NB4 (cell line): ENCODE measurements at places on chromosomes 11 and 22.

- DNase-seq: no peak
These were observed 48.5 kb downstream of the FAM168A start for GRCh38 chr11:73549376-73549775.

DNA sequence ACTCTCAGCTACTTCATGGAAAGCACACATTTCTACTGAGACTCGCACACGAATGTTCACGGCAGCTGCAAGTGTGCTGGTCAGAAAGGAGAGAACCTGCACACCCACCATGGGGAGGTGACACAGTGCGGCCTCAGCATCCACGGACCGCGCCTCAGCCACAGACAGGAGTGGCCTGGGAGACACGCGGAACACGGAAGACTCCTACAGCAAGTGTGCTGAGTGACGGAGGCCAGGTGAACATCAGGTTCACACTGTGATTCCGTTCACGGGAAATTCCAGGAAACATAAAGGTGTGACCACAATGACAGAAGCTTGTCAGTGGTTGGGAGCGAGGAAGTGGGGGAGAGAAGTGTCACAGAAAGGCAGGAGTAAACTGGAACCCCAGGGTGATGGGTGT lies 13.3 kb upstream of the MOB2 start:
- DNase-seq: no peak

GRCh38 chr22:29145321-29146072 lies 60.2 kb upstream of the EMID1 start:
- DNase-seq: peak; percentile 64

DNA sequence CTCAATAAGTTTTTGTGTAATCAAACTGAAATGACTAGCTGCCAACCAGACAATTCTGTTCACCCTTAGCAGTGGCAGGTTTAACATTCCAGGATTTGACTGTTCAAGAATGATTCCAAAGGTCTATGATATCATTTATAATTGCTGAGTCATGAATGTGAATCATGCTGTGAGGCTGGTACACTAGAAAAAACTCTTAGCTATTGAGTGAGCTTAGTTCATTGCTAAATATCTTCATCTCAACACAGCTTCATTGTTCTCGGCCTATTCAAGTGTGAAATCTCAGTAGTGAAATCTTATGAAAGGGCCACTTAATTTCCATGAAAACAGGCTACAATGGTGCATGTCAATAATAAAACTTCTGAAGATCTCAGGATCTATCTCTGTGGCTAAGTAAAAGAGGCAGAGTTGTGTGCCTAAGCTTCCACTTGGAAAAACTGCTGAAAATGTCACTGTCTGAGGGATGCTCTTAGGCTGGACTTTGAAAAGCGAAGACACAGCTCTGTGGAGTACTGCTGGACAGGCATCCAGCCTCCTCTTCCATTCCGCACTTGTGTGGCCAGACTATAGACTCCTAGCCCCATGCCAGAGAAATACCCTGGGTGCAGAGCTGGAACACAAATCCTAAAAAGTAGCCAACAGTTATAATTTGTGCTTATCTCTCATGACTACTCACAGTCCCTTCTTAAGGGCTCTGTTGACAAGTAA lies 12.8 kb downstream of the AQP11 start:
- DNase-seq: no peak

DNA sequence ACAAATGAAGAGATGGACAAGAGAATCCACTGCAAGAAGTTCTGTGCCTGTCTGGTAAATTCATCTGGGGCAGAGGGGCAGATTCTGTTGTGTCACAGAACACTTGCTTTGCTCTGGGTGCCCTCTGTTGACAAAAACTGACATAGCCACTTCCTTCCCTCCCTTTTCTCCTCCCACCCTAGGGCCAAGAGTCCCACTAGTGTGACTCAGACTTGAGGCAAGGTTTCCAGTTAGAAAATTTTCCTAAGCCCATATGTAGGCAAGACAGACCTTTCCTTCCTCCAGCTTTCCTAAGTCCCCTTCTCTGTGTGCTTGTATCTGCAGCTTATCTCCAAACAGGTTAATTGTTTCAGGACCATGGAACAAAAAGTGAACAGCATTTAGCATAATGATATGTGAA lies 106.8 kb downstream of the RBFOX2 start:
- peak; percentile 81 for DNase-seq

DNA sequence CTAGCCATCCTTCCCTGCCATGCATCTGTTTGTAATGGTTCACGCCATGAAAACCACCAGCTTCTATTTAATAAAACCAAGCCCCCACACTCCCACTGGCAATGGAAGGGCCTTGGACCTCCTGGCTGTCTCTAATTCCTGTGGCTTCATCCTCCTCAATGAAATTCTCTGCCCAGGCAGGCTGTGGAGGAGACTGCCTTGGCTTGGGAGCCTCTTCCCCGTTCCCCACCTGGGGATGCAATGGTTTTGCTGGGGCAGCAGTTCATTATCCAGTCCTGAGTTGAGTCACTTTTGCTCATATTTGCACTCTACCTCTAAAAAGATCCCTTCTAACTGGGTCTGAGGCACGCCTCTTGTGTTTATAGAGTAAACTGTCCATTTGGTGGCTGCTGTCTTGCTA lies 515.8 kb downstream of the NTM start:
- no peak for DNase-seq
